ENCODE measurements at places on chromosomes 12 and 14. TPM values are rescaled to one million over a fixed set of nuclear protein-coding genes. Genes with fewer than 3 reads are reported as not detected.

DDIT3 gene
- 11.7 TPM for polyA plus RNA-seq

WDR89 gene
- 18.3 TPM for polyA plus RNA-seq

- H3K27me3 ChIP-seq, result peaks cover 8% of the 10 kb centered on the region
- DNase-seq, result no peak
- no peak overlapping the region for H3K4me3 ChIP-seq
- H3K4me1 ChIP-seq, result peaks cover 7% of the 10 kb centered on the region
- no peak overlapping the region for H3K27ac ChIP-seq
- H3K36me3 ChIP-seq, result no peaks in the 10 kb centered on the region
Measured at GRCh38 chr12:57849035-57849434, 2.5 kb upstream of the CTDSP2 start.

DNA sequence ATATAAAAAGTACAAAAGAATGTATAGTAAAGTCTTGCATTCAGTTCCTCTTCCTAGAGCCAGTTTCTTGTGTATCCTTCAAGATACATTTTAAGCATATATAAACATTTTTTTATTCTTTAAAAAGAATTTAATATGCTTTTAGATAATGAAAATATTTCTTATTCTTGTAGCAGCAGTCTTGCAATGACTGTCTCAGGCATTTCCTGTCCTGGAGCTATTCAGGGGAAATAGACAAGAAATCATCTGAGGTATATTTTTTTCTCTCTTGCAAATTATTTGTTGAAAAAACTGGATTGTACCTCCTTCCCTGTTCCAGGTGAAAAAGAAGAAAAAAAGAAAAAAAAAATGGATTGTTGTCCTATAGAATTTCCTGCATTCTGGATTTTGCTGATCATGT is 17.0 kb upstream of the ERBB3 start:
- H3K27ac ChIP-seq, result no peak overlapping the region
- no peaks in the 10 kb centered on the region for H3K4me1 ChIP-seq
- no peaks in the 10 kb centered on the region for H3K27me3 ChIP-seq
- no peak overlapping the region for H3K4me3 ChIP-seq
- no peaks in the 10 kb centered on the region for H3K36me3 ChIP-seq
- DNase-seq, result no peak

KRT8 gene
- 1.0 TPM for polyA plus RNA-seq

ZNF705A gene
- polyA plus RNA-seq, result not detected

PIANP gene
- polyA plus RNA-seq, result 0.77 TPM

GRCh38 chr14:59197695-59198262 is 9.3 kb downstream of the DAAM1 start:
- H3K36me3 ChIP-seq, result no peaks in the 10 kb centered on the region
- H3K4me3 ChIP-seq, result no peak overlapping the region
- H3K27me3 ChIP-seq, result no peaks in the 10 kb centered on the region
- no peak overlapping the region for H3K27ac ChIP-seq
- DNase-seq, result no peak

GRCh38 chr14:59832653-59833294 is 37.8 kb downstream of the RTN1 start:
- DNase-seq, result no peak
- H3K36me3 ChIP-seq, result no peaks in the 10 kb centered on the region
- no peak overlapping the region for H3K27ac ChIP-seq
- H3K27me3 ChIP-seq, result no peaks in the 10 kb centered on the region
- H3K4me3 ChIP-seq, result no peak overlapping the region

MAP1LC3B2 gene
- polyA plus RNA-seq, result 5.8 TPM

GRCh38 chr12:80491166-80491565 is 47.1 kb downstream of the PTPRQ start:
- DNase-seq, result no peak
- no peaks in the 10 kb centered on the region for H3K4me1 ChIP-seq
- no peak overlapping the region for H3K27ac ChIP-seq
- H3K27me3 ChIP-seq, result no peaks in the 10 kb centered on the region

DNA sequence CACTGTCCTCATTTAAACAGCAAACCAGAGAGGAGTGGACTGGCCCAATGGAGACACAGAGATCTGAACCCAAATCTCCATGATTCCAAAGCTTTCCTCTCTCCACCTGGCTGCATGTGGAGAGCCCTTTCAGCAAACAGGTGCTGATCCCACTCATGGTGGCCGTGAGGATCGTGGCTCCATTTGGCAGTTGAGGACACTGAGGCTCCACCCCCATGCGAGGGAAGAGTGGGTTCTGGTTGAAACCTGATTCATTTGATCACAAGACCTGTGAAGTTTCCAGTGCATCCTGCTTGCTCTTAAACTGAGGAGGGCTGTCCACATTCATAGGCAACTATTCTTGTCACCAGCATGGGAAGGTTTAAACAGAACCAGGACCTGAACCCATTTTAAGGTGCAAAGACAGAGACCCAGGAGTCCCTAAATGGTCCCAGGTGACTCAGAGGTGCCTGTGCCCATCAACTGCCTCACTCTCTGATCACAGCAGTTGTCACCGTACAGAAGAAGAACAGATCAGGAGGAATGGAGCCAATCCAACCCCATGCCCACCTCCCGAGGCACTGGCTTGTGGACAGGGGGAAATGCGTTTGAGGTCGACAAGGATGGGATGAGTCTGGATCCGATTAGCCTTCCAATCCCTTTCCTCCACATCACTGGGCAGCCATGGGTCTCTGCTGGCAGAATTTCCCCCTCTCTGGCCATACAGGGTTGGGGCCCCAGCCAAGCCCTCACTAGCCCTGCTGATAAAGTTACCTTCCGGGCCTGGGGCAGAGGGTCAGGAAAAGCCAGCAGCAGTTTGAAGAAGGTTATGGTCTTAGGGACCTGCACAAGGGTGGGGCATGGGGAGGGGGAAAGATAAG is 45.5 kb upstream of the BCL11B start:
- H3K27ac ChIP-seq, result no peak overlapping the region
- no peaks in the 10 kb centered on the region for H3K4me1 ChIP-seq
- no peaks in the 10 kb centered on the region for H3K36me3 ChIP-seq
- no peaks in the 10 kb centered on the region for H3K27me3 ChIP-seq
- no peak overlapping the region for H3K4me3 ChIP-seq
- no peak for DNase-seq

GRCh38 chr12:98738539-98738938 is 93.4 kb downstream of the APAF1 start:
- no peak for DNase-seq
- no peaks in the 10 kb centered on the region for H3K36me3 ChIP-seq
- no peak overlapping the region for H3K27ac ChIP-seq
- H3K27me3 ChIP-seq, result no peaks in the 10 kb centered on the region
- H3K4me1 ChIP-seq, result no peaks in the 10 kb centered on the region

- H3K27ac ChIP-seq, result no peak overlapping the region
- H3K27me3 ChIP-seq, result no peaks in the 10 kb centered on the region
- DNase-seq, result no peak
- peaks cover 5% of the 10 kb centered on the region for H3K4me1 ChIP-seq
Measured at GRCh38 chr12:48192861-48193260, 9.4 kb downstream of the CCDC184 start.

GRCh38 chr14:25908277-25909044 is 689.4 kb downstream of the NOVA1 start:
- H3K4me3 ChIP-seq, result no peak overlapping the region
- H3K27me3 ChIP-seq, result no peaks in the 10 kb centered on the region
- DNase-seq, result no peak
- H3K4me1 ChIP-seq, result no peaks in the 10 kb centered on the region
- no peaks in the 10 kb centered on the region for H3K36me3 ChIP-seq
- no peak overlapping the region for H3K27ac ChIP-seq

GABARAPL1 gene
- polyA plus RNA-seq, result 40.5 TPM

- H3K36me3 ChIP-seq, result no peaks in the 10 kb centered on the region
- DNase-seq, result no peak
- no peak overlapping the region for H3K4me3 ChIP-seq
- no peak overlapping the region for H3K27ac ChIP-seq
- peaks cover 17% of the 10 kb centered on the region for H3K4me1 ChIP-seq
Measured at GRCh38 chr14:96956464-96957239, 159.5 kb downstream of the VRK1 start.

DNA sequence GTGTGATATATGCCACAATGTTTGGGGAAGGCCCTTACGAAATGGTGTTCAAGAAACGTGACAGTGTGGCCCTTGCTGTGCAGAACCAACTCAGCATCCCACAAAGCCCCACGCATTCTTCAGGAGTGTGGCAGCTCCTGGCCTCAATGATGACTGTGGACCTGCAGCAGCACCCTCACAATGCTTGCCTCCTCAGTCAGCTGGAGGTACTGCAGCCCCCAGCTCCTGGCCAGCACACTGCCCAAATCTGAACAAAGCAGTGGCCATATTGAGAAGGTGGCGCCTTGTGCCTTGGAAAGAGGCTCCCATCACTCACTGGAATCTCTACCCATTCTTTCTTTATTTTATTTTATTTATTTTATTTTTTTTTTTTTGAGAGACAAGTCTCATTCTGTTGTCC is 10.4 kb downstream of the POLE2 start:
- no peaks in the 10 kb centered on the region for H3K27me3 ChIP-seq
- H3K4me1 ChIP-seq, result no peaks in the 10 kb centered on the region
- no peak overlapping the region for H3K4me3 ChIP-seq
- no peaks in the 10 kb centered on the region for H3K36me3 ChIP-seq
- H3K27ac ChIP-seq, result no peak overlapping the region
- DNase-seq, result no peak

LBHD2 gene
- not detected for polyA plus RNA-seq

- no peaks in the 10 kb centered on the region for H3K27me3 ChIP-seq
- DNase-seq, result no peak
- no peak overlapping the region for H3K27ac ChIP-seq
- no peaks in the 10 kb centered on the region for H3K4me1 ChIP-seq
- no peak overlapping the region for H3K4me3 ChIP-seq
- H3K36me3 ChIP-seq, result no peaks in the 10 kb centered on the region
Measured at GRCh38 chr14:106094654-106095189, 568.3 kb downstream of the TMEM121 start.

GRCh38 chr14:75132382-75133086 is 5.7 kb upstream of the NEK9 start:
- H3K27me3 ChIP-seq, result no peaks in the 10 kb centered on the region
- peaks cover 17% of the 10 kb centered on the region for H3K36me3 ChIP-seq
- H3K4me1 ChIP-seq, result peaks cover 6% of the 10 kb centered on the region
- H3K4me3 ChIP-seq, result no peak overlapping the region
- peak; percentile 42 for DNase-seq

DNA sequence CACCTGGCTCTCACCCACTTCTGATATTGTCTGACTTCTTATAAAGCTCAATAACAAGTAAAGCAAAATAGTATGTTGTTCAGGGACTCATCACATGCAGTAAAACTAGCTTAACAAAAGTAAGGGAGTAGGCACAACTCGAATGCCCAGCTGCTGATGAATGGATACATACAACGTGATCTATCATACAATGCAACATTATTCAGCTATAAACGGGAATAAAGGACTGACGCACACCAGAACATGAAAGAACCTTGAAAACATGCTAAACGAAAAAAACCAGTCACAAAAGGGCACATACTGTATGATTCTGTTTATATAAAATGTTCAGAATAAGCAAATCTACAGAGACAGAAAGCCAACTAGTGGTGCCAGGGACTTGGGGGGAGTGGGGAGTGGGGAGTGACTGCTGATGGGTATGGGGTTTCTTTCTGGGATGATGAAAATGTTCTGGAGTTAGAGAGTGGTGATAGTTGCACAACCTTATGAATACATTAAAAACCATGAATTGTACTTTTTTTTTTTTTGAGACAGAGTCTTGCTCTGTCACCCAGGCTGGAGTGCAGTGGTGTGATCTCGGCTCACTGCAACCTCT is 11.1 kb downstream of the PLBD2 start:
- H3K4me3 ChIP-seq, result no peak overlapping the region
- no peaks in the 10 kb centered on the region for H3K36me3 ChIP-seq
- DNase-seq, result no peak

GRCh38 chr12:84772281-84772680 is 140.3 kb downstream of the SLC6A15 start:
- DNase-seq, result no peak
- no peak overlapping the region for H3K27ac ChIP-seq
- no peaks in the 10 kb centered on the region for H3K36me3 ChIP-seq
- no peaks in the 10 kb centered on the region for H3K27me3 ChIP-seq
